ENCODE measurements at places on chromosomes 1 and 21.

DNA sequence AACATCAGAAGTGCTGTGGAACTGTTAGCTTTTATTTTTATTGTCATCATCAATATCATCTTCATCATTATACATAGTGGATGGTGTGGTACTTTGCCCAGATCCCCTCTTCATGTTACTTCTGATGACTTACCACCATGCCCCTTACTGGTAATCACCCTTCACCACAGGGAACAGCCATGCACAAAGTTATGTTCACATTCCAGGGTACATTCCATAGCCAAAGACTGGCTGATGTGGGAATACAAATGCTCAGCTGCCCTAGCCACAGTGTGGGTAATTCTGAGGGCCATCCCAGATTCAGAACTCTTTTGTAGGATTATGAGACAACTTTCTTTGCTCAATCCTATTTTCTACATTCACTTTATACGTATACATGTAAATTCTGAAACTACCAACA, 691.3 kb upstream of the CXADR start:
- DNase-seq, result no peak

DNA sequence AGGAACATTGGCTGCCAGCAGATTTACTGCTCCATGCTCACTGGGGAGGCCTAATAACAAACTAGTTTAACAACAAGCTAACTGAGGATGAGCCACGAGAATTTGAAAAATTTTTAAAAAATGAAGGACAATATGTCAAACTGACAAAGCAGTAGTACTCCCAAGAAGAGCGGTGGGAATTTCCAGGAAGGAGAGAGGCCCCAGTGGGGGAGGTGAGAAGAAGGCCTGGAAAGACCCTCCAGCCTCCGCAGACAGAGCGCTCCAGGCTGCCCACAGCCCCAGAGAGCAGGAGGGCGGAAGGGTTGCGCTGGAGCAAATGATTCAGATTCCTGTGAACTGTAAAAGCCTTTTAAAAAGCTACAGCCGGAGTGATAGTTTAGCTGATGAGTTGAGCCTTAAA, 78.5 kb downstream of the SIPA1L2 start:
- DNase-seq, result no peak

DNA sequence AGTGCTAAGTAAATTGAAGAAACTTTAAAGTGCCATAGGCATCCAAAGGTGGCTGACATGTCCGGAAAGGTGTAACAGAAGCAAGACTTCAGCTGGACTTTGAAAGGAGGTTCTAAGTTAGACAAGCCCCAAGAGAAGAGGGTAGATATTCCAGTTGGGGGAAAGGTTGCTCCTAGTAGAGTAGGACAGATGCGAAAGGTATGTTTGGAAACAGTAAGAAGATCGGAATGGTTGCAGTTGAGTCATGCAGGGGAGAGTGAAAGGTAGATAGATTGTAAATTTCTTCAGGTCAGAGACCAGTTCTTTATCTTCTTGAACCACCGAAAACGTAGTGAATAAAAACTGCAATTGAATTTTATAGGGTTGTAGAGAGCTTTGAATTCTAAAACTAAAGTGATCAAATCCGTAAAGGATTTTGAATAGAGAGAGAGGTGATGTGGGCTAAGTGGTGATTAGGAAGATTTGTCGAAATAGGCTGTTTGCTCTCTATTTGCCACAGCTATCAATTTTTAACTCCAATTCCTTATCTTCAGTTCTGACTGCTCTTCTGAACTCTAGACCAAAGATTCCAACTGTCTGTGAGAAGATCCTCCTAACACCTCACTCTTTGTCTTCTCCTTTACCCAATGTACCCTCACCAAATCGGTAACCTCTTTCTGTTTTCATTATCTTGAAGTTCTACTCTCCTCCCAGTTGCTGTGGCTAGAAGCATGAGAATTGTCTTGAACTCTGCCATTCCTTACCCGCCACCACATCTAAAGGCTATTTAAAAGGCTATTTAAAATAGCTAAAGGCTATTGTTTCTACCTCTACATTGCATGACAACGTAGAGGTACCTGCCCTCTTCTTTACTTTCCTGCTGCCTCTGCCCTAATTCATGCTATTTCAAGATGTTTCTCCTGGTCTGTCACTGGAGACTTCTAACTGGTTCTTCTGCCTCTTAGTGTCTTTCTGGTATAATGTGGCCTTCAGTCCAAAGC, 16.7 kb downstream of the MACF1 start:
- DNase-seq, result no peak

DNA sequence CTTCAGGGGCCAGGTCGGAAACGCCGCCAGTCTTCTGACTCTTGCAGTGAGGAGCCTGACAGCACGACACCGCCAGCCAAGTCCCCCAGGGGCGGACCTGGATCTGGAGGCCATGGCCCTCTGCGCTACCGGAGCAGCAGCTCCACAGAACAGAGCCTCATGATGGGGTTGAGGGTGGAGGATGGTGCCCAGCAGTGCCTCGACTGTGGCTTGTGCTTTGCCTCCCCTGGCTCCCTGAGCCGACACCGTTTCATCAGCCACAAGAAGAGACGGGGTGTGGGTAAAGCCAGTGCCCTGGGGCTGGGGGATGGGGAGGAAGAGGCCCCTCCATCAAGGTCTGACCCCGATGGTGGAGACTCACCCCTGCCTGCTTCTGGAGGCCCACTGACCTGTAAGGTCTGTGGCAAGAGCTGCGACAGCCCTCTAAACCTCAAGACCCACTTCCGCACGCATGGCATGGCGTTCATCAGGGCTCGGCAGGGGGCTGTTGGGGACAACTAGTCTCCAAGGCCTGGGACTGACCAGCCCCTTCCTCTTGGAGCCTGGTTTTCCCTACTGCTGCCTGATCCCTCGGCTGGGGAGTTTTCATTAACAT, 8.7 kb downstream of the ZNF687 start:
- DNase-seq, result no peak

DNA sequence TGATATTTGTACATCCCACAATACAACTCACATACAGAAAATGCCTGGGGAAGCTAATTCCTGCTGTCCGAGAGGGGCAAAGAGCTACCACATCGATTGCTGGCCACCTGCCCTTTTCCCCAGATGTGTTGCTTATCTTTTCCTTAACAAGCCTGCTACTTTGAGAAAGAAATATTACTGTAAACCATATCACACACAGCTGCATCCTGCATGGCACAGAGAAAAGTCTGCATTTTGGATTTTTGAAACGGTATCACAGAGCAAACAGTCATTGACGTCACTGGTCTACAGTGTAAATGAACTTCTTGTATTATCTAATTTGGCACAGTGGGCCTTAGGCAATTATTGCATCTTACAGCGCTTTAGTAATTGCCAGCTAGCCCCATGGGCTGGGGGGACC, 164.7 kb downstream of the CLIC6 start:
- no peak for DNase-seq

DNA sequence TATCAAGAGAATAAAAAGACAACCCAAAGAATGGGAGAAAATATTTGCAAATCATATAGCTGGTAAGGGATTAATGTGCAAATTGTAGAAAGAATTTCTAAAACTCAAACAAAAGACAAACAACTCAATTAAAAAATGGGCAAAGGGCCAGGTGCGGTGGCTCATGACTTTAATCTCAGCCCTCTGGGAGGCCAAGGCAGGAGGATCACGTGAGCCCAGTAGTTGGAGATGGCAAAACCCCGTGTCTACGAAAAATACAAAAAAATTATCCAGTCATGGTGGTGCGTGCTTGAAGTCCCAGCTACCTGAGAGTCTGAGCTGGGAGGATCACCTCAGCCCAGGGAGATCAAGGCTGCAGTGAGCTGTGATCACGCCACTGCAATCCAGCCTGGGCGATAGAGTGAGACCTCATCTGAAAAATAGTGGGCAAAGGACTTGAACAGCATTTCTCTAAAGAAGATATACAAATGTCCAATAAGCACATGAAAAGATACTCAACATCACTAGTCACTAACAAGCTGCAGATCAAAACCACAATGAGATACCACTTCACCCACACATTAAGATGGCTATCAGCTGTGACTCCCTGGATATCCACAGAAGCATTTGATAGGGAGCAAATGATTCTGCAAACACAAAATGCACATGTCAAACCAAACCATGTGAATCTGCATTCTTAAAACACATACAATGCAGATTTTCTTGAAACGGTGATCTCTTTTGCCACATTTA, 20.9 kb downstream of the SLC30A1 start:
- DNase-seq, result no peak
